ENCODE measurements at places on chromosomes 1 and 21.

GRCh38 chr1:200384818-200385390 lies 24.9 kb downstream of the ZNF281 start:
- no peak for DNase-seq

- DNase-seq = no peak
Measured at GRCh38 chr1:3629561-3630160, 4.8 kb downstream of the TPRG1L start.

DNA sequence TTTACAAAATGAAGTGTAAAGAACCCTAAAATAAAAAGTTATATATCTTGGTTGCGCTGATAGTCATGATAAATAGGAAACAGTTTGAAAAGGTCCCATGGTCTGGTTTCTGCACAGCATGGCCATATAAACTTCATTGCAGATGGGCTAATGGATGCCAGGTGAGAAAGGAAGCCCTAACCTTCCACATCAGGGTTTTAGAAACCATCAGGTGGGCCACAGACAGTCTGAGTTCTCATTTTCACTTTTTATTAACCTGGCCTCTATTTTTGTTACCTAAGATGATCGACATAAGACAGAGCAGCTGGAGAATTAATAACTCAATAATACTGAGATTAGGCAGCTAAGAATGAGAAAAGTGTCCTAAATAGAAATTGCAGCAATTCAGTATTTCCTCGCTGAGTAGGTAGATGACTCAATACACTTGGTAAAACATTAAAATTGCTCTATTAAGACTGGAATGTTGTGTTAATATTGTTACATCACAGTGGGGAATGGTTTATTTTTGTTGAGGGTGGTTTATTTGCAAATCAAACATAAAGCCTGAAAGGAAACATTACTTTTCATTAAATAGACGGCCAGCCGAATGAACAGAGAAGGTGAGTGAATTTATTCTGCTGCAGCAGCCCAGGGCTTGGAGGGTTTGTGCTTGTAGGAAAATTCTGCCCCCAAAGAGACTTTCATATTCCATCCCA lies 21.1 kb downstream of the C1orf21 start:
- no peak for DNase-seq

GRCh38 chr21:42061195-42061985 lies 9.7 kb upstream of the UMODL1 start:
- no peak for DNase-seq

DNA sequence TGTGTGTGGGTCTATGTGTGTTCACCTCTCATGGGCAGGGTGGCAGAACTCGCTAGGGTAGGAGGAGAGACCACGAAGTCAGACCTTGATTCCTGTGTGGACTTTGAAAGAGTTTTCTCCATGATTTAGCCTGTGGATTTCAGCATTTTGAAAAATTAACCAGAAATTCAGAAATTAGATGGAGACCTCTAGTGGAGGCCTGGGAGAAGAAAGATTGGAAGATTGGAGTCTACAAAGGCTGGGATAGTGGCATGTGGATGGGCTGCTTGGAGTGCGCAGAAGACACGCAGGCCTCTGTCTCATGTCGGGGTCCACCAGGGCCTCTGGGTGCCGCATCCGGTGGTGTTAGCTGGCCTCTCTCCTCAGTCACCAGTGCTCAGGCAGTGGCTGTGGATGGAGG lies 18.9 kb upstream of the IGSF5 start:
- no peak for DNase-seq

GRCh38 chr1:230281556-230281955 lies 144.6 kb downstream of the PGBD5 start:
- DNase-seq = no peak

DNA sequence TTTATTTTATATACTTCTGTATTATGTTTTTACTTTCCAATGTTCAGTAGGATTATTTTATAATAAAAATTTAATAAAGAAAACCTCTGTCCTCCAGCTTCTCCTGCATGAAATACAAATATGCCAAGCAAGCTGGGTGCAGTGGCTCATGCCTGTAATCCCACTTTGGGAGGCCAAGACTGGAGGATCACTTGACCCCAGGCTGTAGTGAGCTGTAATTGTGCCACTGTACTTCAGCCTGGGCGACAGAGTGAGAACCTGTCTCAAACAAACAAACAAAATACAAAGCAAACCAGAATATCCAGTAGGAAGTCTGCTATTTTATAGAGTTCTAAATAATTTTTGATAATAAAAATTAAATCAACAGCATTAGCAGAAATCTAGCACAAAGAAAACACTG lies 168.8 kb downstream of the EIF4G3 start:
- no peak for DNase-seq

- no peak for DNase-seq
Measured at GRCh38 chr1:16409536-16410152, 27.6 kb downstream of the SPATA21 start.

DNA sequence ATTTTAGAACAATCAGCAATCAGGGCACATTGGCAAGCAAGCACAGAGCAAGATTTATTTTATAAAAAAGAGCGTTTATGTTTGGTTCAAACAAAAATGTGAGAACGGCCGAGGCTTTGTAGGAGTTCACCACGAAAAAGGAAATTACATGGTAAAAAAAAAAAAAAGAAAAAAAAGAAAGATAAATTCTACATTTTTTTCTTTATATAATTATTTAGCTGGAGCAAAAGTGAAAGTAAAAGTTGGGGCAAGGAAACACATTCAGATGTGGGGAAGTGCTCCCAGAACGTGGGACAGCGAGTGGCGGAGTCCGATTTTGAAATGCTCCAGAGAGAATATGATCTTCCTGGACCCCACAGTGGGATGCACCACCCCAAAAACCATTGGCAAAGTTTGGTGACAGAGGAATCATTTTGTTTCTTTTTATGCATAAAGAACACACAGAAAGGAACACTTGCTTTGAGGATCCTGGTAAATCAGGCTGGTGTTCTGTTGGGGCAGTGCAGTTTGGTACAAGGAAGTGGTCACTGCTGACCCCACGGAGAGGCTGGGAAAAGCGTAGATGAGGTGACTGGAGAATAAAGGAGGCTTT lies 16.3 kb upstream of the ATP5PO start:
- no peak for DNase-seq

- DNase-seq = no peak
Measured at GRCh38 chr1:77370161-77370560, 88.3 kb downstream of the AK5 start.

GRCh38 chr21:41767606-41768436 lies 969 bp upstream of the RIPK4 start:
- DNase-seq = no peak

GRCh38 chr1:173496757-173497320 lies 19.7 kb downstream of the PRDX6 start:
- DNase-seq = no peak

DNA sequence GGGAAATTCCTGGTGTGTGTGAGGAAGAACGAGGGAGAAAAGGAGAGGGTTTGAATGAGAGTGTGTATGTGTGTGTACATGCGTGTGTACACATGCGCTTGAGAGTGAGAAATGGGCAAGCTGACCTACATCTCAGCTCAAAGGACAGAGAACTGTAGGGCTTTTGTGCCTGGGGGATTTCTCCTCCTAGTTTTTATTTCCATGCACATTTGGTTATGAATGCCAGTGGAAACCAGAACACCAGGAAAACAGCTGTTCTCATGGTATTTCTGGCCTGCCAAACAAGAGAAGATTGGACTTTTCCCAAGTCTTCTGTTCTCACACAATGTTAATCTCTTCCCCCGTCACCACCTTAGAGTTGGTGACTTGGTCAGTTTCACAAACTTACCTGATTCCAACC lies 45.2 kb downstream of the SLC44A3 start:
- no peak for DNase-seq

- DNase-seq = no peak
Measured at GRCh38 chr21:40832316-40832715, 14.6 kb downstream of the DSCAM start.

DNA sequence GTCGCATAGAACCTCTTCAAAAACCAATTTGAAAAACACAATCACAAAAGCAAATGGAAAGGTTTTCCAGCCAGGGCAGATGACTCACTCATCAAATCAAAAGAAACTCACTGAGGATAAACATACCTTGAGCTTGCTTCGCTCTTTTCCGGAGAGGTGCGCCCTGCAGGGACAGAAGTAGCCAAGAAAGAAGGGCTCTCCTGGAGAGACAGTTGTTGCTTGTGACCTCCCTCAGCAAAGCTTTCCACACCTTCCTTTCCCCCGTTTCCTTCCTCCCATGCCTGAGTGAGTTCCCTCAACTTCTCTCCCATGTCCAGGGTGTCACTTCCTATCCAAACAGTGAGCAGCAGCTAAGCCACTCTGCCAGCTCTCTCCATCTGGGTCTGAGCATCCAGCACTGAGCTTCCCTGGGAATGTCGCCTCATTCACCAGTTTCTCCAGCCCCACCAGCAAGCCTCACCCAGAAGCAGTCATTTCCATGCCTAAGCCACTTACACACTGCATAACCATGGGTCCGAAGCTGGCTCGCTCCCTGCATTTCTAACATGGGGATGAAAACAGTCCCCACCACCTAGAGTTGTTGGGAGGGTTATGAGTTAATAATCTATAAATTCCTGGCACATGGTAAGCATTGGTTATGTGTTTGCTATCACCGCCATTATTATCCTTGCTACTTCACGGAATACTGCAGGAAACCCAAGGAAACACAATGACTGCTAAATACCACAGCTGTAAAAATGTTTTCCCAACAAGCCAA lies 75.0 kb downstream of the PTPN14 start:
- no peak for DNase-seq

DNA sequence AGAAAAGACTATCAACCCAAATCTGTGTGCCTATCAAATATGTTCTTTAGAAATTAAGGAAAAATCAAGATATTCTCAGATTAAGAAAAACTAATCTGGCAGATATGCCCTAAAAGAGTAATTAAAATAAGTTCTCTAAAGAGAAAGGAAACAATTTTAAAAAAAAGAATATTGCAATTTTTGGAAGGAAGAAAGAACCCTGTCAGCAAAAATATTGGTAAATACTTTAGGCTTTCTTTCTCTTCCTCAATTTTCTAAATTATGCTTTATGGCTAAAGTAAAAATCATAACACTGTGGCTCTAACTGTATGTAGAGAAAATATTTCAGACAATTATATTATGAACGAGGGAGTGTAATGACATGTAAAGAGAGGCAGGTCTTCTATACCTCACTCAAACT lies 691.3 kb upstream of the PTBP2 start:
- no peak for DNase-seq

GRCh38 chr1:203871114-203871880 lies 9.9 kb downstream of the SNRPE start:
- no peak for DNase-seq

- no peak for DNase-seq
Measured at GRCh38 chr1:160168609-160169369, 17.4 kb downstream of the ATP1A4 start.

DNA sequence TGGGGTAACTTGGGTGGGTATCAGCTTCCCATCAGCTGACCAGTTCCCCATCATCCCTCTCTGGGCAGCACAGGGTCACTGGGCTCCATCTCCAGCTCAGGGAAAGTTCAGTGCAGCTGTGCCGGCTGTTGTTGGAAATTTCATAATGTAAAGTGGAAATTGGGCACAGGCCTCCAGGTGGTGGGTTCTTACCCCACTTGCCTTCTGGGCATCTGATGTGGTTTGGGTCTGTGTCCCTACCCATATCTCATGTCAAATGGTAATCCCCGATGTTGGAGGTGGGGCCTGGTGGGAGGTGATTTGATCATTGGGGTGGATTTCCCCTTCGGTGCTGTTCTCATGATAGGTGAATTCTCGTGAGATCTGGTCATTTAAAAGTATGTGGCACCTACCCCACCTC lies 59.7 kb upstream of the PSEN2 start:
- DNase-seq = no peak

DNA sequence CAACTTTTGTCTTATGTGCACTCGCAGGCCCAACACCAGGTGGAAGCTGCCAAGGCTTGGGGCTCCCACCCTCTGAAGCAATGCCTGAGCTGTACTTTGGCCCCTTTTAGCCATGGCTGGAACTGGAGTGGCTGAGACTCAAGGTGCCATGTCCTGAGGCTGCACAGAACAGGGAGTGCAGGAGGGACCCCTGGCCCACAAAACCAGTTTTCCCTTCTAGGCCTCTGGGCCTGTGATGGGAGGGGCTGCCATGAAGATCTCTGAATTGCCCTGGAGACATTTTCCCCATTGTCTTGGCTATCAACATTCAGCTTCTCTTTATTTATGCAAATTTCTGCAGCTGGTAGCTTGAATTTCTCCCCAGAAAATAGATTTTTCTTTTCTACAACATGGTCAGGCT lies 57.6 kb downstream of the ROR1 start:
- no peak for DNase-seq

GRCh38 chr1:185305419-185305818 lies 11.6 kb downstream of the IVNS1ABP start:
- no peak for DNase-seq

- DNase-seq = no peak
Measured at GRCh38 chr21:40140675-40141074, 273.4 kb downstream of the PCP4 start.

DNA sequence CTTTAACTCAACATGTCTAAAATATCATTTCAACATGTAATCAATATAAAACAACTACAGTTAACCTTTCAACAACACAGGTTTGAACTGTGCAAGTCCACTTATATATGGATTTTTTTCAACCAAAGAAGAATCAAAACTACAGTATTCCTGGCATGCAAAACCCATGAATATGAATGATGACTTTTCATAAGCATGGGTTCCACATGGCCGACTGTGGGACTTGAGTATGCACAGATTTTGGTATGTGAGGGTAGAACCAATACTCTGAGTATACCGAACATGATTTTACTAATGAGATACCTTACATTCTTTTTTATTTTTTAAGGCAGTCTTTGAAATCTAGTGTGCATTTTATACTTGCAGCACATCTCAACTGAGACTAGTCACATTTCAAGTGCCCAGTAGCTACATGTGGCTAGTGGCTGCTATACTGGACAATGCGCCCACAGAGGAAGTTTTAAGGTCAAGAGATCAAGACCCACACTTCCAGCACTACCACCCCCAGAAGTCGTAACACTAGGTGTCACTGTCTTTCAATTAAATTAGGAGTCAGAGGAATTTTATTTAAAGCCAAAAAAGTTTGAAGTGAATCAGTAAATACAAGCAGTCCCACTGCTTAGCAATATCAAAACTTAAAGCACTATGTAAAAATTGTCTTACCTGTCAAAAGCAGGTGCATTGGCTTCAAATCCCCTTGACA lies 40.0 kb downstream of the SYNJ1 start:
- DNase-seq = no peak

- no peak for DNase-seq
Measured at GRCh38 chr1:12488666-12489354, 129.2 kb downstream of the DHRS3 start.

DNA sequence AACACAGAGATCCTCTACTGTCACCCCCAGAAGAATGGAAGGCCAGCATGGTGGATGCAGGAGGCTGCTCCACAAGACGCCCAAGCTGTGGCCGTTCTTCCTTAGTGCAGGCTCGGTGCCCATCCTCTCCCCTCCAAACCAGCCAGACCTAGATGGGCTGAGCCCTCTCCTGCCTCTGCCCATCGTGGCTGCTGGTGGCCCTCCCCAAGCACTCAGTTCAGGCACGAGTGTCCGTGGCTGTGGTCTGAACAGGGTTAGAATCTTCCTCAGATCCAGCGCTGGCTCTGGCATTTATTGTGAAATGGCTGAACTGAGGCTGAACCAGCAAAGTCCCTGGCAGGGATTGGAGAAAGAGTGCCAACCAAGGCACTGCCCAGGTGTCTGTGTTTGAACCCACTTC lies 59.5 kb downstream of the TRIM11 start:
- no peak for DNase-seq

All from AG04449 (cell line).